ENCODE measurements at places on chromosomes 3 and 15.
A peak's percentile ranks its signal among the peaks of the same experiment; 100 is the strongest.

DNA sequence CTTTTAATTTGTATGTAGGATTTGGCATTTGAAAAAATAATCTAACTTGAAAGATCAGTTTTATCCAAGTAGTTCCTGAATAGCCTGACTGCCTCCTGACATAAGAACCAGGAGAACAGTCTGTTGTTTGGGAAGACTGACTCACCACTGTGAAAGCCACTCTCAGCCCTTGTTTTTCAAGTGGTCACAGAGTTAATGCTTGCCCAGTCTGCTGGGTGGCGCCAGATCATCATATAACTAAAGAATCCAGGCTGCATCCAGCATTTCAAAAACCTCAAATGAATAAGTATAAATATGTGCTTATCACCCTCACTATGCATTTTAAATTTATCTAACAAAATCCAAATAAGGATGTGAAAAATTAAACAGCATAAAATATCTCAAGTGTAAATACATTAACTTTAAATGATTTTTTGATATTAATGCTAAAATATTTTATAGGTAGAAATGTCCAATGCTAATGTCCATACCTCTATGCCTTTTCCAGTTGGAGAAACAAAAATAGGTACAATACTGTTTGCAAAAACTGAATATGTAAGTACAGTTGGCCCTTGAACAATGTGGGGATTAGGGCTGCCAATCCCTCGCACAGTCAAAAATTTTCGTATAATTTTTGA, 26.9 kb upstream of the ZBBX start:
- DNase-seq = no peak

DNA sequence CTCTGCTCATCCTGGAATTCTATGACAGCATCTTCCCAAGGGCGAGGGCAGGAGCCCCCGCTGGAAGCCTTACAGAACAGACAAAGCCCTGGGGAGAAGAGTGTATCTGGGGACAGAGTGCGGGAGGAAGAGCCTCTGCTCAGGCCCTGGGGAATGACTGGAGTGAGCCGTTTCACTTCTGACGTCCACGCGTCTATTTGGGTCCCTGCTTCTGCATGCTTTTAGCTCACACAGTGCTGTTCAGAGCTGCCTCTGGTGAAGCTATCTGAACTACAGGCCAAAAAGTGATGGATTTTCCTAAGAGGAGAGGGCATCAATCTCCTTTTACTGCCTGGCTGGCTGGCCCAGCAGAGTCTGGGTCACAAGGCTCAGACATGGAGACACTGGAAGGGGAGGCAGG, 311.8 kb downstream of the NTRK3 start:
- DNase-seq = no peak

DNA sequence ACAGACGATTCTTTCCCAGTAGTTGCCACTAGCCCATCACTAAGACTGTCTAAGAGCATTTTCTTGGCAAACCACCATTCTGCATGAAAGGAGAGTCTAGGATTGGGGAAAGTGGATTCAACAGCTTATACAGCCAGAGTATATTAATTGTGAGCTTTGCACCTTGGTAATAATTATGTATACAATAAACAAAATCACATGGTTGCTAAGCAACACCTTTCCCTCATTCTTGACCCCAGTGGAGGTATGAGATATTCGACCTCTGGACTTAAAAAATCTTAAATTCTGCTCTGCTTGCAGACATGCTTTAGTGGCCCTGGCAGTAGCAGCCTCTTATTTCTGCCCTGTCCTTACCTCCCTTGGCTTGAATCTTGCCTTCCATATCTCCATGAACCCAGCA, 73.1 kb downstream of the PPP2R3A start:
- DNase-seq = no peak

DNA sequence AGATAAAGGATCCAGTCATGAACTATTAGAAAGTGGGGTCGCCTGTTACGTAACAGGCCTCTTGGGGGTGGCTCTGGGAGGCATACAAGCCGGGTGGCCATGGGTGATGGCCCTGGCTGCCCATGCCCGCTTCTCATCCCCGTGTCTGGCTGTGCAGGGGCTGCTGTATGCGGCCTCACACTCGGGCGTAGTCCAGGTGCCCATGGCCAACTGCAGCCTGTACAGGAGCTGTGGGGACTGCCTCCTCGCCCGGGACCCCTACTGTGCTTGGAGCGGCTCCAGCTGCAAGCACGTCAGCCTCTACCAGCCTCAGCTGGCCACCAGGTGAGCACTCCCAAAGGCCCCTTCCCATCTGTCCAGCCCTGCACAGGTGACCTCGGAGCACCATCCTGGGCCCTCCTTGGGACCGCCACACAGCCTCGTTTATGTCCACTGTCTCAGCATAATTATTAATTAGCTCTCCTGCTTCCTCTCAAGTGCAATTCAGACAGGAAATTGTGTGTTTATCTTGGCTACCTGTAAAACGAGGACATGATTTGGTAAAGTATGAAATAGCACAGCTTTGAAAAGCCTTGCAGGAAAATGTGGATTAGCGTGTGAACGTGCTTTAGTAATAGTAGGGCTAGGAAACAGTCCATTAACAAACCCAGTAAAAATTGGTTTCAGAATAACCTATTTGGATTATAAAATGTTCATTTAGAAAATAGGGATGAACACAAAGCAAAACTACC, 8.1 kb downstream of the CIB1 start:
- no peak for DNase-seq

DNA sequence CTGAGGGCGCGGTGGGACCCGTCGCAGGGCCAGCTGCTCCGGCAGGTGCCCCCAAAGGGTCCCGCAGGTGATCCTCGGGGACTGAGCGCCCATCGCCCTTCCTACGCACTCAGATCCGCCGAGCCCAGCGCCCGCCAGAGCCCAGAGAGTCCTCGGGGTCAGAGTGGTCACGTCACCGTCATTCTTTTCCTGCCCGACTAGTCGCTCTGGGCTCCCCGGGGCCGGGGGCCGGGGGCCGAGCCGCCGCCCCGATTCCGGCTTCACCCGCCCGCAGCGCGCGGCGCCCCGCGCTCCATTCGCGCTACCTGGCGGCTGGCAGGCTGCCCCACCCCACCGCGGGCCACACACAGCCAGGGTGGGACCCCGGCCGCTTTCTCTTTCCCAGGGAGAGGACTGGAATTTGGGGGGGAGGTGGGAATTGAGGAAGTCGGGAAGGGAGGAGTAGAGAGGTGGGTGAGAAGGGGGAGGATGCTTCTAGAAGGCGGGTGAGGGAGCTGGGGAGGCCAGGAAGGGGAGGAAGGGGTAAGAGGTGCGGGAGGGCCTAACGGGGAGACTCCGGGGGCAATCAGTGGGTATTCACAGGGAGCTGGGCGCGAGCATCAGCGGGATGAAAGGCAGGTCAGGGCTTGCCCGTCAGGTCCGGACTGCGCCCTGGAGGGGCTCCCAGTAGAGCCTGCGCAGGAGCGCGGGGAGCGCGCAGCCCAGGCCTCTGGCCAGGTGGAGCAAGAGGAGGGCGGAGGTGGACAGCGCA, 36.1 kb upstream of the EPHB3 start:
- DNase-seq = peak; percentile 61

DNA sequence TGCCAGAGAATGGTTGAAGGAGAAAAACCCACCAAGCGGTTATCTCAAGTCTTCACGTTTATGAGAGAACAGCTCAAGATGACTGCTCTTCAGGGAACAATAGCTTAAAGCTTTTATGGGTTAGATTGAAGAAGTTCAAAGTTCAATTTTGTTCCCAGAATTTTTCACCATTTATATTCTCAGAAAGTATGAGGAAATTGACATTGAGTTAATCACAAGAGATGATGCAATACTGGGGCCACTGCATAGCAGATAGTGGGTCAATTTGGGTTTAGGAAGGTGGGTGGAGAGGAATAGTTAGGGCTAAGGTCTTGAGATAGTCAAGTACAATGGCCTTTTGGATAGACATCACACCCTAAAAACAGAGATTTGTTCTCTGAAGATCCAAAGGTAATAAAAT, 539.3 kb downstream of the SQOR start:
- no peak for DNase-seq

DNA sequence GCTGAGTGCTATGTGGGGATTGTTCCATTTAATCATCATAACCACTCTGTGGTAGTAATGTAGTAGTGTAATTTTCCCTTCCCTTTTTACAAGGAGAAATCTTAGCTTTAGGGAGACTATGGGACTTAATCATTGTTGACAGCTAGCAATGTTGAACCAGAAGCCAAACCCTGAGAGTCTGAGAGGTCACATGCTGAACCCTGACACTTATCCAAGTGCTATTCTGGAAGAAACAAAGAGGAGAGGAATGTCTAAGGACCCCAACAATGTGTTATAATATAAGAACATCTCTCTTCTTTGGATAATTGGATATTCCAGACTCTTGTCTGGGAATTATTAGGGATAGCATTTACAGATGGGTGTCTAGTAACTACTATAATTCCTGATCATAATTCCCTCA, 58.4 kb downstream of the GAP43 start:
- DNase-seq = no peak

DNA sequence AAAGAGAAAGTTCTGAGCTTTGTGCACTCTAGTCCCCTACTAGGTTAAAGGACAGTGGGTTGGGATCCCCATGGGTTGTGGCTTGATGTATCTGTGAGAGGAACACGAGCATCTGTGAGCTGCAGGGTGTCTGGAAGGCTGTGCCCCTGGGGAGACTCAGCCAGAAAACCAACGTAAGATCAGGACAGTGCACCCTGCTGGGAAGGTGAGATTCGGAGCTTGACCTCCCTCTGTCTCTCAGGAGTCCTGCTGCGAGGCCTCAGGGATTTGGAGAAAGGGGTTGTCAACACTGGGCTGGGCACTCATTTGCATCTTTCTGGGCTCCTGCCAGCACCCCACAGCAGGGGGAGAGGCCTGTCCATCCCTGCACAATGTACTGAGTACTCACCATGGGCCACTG, 15.2 kb downstream of the ANKRD63 start:
- DNase-seq = no peak

DNA sequence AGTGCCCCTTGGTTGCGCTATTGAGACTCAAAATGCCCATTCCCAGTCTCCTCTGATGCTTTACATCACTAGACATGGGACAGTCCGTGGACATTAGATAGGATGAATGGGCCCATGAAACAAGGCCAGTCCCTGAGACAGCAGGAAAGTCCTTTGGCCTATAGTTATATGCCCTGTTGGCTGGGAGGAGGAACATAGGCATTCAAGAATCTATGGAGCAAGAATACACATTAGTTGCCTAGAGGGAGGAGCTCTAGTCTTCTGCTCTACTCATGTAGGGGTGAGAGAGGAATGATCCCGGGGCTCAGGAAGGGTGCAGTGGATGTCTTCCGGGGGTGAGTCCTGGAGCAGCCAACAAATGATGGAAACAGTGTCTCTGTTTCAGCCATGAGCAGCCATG, 58.0 kb upstream of the LRTM1 start:
- DNase-seq = no peak

DNA sequence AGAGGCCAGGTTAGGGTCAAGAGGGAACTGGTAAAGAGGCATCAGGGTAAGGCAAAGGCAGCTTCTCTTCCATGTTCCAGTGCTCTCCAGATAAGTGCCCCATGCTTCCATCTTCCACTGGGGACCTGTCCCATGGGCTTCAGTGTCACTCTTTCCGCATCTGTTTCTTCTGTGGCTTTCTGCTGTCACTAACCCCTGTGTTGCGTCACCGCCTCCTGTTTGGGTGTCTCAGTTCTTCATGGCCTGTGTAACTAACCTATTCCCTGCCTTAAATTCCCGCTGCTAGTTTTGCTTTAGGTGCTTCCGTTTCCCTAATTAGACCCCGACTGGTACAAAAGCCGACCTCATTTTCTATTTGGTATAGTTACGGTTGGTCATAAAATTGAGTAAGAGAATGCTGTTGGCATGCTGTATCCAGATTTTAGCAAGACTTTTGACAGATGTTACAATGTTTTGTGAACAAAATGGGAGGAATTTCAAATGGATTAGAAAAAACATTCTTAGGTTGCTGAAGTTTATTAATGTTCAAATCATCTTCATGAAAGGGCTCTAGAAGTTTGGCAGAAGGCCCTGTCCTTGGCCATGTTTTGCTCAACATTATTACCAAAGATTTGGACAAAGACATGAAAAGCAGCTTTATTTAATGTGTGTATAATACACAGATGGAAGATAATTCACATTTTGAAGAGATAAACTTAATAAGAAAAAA, 245.3 kb downstream of the BBX start:
- DNase-seq = peak; percentile 31

DNA sequence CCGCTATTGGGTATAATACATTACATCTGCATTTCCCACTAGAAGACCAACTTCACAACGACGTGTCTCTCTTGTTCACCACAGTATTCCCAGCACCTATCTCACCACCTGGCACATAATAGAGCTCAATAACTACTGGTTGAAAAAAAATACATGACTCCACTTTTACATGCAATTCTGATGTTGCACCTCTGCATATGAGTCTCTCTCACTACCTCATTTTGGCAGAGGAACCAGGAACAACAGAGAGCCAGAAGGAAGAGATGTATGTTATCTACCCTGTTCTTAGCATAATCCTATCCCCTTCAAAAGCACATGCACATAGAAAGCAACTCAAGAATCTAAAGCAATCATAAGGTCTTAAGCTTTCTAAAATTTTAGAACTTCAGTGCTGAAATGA, 61.6 kb downstream of the SHQ1 start:
- DNase-seq = no peak

DNA sequence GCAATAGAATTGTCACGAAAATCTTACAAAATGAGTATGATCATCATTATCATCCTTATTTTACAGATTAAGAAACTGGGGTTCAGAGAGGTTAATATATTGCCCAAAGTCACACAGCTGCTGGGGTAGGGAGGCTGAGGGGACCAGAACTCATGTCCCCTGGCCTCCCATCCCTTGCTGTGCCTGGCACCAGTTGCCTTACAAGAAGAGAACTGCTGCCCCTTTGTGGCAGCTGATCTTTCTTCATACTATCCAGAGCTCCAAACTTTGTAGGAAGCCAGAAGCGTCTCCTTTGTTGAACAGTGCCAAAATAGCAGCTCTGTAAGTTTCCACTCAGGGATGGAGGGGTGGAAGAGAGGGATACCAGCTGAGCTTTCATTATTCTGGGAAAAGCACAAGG, 236.8 kb upstream of the TBC1D5 start:
- DNase-seq = no peak

DNA sequence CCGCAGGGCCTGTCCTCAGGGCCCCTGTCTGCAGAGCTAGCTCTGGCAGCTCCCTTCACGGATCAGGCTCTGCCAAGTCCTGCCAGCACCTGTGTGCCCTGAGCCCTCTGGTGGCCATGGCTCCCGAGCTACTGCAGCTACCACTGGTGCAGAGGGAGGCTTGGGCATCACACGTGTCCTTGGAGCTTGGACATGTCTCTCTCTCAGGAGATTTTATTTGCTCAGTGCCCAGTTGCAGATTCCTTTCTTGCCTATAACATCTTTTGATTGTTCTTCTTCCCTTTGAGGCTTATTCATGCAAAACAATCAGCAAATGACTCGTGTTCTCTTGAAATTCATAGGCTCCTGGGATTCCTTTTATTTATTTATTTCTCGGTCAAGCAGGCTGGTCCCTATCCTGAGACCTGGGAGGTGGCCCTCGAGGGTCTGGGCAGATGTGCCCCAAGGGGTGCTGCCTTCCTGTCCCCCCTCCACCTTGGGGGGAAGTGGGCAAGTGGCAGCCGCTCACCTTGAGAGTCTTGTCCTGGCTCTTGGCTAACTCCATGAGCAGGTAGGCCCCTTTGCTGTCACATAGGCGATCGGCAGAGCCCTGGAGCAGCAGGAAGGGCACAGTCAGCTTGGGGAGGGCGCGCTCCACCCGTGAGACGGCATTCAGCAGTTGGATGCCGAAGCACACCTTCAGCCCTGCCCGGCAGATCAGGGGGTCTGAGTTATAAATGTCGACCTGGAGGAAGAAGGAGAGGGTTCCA, 21.9 kb downstream of the ABTB1 start:
- no peak for DNase-seq

Data from ovary (tissue), 10 donors.